CD4-positive, alpha-beta T cell treated with Interleukin-6 for 4 hours (primary cell): ENCODE measurements at places on chromosomes 12 and 14.

- DNase-seq, result no peak
Observed at GRCh38 chr14:89849931-89850330, 104.6 kb downstream of the EFCAB11 start.

GRCh38 chr12:13749389-13749788 is 232.0 kb downstream of the GRIN2B start:
- DNase-seq, result no peak

- DNase-seq, result no peak
Observed at GRCh38 chr14:100156776-100157175, 2.7 kb downstream of the DEGS2 start.

DNA sequence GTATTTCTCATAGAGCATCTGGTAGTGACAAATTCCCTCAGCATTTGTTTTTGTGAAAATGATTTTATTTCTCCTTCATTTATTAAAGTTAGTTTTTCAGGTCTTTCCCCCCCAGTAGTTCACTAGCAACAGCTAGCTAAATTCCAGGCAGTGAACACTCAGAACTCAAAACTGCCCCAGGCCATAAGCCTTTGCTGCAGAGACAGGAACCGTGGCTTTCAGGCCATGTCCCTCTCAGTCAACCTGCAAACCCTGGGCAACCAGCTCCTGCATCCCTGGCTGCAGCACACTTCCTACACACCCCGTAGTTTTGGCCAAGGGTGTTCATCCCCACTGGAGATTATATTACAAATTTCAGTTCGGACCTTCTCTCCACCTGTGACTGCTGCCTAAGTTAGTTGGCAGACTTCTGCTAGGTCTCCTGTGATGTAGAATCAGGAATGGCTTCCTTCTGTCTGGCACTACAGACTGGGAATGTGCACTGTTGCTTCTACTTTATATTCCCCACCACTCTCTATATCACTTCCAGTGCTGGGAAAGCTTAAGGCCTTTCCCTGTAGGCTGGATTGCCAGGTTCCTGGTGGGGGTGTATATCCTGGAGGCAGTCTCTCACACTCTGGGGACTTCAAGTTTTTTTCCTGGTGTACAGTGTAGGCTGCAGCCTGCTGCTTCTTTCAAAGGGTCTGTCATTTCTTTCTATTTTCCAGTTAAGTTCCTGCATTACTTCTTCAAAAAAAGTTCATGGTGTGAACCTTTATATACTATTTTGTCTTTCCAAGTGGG is 924.4 kb upstream of the LRFN5 start:
- no peak for DNase-seq

GRCh38 chr12:98751580-98752115 is 106.6 kb downstream of the APAF1 start:
- no peak for DNase-seq

DNA sequence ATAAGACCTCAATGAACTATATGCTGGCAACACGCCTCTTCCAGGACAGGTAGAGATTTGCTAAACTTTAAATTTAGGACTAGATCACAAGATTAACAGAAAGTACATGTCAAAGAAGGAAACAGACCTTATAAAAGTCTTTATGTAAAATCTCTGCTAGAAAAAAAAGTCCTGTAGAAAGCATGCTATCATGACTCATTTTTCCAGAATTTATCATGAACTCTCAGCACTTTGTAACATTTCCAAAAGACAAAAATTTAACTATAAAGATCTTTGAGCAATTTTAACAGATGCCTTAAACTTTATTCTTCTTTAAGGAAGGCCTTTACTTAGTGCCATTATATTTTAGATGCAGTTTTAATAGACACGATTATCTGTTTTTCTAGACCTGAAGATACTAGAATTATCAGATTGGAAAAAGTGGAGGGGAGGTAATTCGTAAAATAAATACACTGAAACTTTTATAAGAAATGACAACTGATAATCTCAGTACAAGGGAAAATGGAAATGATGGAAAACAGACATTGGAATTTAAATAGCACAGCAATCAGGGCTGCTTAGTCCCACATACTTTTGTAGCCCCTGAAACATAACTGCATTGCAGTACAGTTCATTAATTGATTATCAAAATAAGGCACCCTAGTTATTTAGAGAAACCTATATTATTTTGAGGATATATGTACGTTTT is 92.0 kb downstream of the TTLL5 start:
- no peak for DNase-seq

DNA sequence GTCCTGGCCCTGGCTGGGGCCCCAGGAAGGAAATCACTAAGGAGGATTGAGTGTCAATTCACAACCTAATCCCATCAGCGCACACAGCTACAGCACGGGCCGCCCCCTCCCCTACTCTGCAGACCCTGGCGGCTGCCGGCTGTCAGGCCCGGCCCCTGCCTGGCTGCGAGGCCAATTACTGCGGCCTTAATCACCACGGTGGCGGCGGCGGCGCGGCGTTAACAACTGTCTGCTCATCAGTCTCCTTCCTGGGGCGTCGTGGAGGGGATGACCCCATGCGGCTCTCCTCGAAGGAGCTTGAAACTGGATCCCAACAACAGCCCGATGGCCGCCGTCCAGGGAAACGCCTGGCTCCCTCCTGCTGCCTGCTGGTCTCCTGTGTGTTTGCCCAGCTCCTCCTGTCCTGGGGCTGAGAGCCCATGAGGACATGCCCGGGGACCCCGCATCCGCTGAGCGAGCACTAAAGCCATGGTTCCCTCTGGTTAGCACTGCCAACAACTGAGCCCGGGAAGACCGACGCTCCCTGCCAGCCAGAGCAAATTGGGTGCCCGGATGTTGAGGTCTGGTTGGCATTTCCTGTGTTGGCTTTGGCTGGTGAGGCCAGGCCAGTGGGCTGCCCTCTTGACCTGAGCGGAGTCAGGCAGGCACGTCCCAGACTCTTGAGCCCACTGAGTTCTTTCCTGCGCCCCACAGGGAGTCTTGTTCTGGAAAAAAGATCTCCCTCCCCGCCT is 21.8 kb upstream of the EIF2B2 start:
- no peak for DNase-seq

GRCh38 chr14:56122301-56122700 is 4.1 kb downstream of the PELI2 start:
- DNase-seq, result no peak

- DNase-seq, result no peak
Observed at GRCh38 chr14:74083784-74084276, 423 bp downstream of the ALDH6A1 start.
